Right ventricle myocardium inferior (tissue), 1 donor: ENCODE measurements at places on chromosomes 5 and 9. TPM values are rescaled to one million over a fixed set of nuclear protein-coding genes. Genes with fewer than 3 reads are reported as not detected.
A peak's percentile ranks its signal among the peaks of the same experiment; 100 is the strongest.

DNA sequence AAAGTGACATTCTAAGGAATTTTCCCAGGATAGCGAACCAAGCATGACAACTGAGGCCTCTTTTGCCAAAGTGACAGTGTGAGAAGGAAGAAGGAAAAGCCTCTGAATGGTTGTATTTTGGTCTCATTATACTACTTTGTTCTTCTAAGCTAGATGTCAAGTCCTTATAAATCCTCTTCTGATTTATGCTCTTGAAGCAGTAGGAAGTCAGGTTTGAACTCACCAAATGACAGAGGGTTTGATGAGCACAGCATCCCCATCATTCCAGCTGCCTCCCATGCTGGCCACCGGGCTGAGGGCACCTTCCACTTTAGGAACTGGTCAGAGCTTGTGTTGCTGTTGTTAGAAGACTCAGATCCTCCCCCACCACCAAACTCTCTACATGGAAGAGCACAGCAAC is 44.1 kb downstream of the FAM240B start:
- no peak for DNase-seq

DNA sequence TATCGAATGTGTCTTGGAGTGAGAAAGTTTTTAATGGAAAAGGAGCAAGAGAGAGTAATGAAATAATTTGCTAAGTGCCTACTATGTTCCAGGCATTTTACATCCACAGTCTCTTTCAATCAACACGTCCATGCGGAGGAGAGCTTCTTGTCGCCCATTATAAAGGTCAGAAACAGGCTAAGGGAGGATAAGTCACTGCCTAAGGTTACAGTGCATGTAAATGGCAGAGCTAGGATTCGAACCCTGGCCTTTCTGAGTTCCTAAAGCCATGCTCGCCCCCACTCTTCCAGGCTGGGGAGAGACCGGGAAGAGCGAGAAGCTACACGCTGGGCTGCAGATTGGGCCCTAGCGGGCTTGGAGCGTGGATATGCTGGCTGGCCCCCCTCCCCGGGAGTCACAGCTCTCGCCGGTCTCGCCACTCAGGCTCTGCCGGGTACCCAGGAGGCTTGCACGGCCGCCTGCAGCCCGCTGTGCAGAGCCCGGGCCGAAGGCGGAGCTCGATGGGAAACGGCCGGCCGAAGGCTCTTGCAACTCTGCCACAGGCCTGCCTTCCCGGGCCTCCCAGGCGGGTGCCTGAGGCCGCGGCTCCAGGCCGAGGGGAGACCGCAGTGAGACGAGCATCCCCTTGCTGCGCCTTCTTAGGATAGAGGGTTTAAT is 775 bp upstream of the LHX2 start:
- no peak for DNase-seq

DNA sequence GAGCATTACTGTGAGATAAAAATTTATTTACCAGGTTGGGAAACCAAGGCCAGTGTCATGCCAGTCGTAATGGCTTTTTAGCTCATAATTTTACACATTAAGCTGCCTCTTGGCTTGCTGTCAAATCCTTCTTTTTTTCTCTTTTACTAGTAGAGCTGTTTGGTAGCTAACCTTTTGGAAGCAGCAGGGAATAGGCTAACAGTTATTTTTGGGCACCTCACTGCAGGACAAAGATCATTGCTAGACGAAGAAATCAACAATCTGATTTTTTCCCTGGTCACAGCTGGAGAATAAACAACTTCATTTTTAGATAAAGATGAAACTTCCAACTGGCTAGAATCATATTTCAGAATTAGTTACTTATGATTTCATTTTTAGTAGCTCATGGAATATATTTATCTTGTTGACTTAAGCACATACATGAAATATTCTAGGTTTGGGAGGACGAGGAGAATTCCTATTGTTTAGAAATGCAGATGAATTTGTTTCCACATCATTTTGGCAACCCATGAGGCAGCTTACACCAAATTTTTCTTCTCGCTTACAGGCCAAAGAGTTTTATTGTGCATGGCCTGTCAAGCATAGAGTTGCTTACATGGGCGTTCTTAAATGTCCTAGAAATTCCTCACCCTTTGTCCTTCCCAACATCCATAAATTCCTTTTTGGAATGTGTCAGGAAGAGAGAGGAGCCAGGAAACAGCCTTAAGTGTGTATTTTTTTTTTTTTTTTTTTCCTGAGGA is 19.6 kb downstream of the TNC start:
- no peak for DNase-seq

DNA sequence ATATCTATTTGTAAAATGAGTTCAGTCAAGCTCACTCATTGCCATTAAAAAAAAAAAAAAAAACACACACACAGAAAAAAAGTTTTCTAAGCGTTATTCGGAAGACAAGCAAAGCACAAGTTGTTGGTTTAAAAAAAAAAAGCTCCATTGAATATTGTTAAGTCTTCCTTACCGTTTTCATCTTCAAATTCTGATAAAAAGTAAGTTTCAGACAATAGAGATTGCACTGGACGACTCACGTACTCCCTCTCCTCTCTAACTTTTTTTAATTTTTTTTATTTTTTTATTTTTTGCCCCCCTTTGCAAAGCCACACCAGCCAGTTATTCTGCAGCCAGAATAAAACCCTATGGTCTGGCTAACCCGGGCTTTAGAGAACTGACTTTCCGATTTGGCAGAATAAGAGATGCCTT is 544 bp downstream of the ADAMTS6 start:
- no peak for DNase-seq

GRCh38 chr9:112785986-112786385 is 35.4 kb downstream of the SNX30 start:
- DNase-seq = no peak

- DNase-seq = peak; percentile 76
These were observed 1.7 kb downstream of the TRIO start for GRCh38 chr5:14144586-14145434.

GRCh38 chr5:89255845-89256463 is 373.0 kb upstream of the MEF2C start:
- no peak for DNase-seq

GRCh38 chr9:94656200-94656599 is 16.9 kb upstream of the FBP1 start:
- DNase-seq = no peak

The GPR150 gene
- total RNA-seq = not detected

The PTGS1 gene
- total RNA-seq = 4.0 TPM
